ENCODE measurements at places on chromosomes 16 and 17.
A peak's percentile ranks its signal among the peaks of the same experiment; 100 is the strongest.

DNA sequence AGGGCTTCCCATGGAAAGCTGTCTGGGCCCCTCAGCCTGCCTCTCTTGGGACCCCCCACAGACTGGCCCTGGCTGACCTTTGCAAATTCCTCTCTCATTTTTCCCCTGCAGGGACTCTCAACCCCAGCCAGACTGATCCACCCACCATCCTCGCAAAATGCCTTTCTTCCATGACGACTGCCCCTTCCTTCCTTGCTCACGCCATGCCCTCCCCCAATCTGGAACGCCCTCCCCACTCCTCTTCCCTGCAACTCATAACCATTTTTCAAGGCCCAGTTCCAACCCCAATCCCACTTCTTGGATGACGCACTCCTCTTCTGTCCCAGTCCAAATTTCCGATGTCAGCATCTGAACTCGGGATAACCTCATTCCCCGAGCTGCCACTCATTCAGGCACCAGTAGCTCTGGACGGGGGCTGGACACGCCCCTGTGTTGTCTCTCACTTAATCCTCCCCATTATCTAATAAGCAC, 1.3 kb upstream of the DNAI2 start:
- no peak for DNase-seq

- DNase-seq, result no peak
Measured at GRCh38 chr17:44536090-44536953, 21.0 kb upstream of the FZD2 start.

- DNase-seq, result no peak
Measured at GRCh38 chr17:3282901-3283300, 15.3 kb downstream of the OR3A1 start.

DNA sequence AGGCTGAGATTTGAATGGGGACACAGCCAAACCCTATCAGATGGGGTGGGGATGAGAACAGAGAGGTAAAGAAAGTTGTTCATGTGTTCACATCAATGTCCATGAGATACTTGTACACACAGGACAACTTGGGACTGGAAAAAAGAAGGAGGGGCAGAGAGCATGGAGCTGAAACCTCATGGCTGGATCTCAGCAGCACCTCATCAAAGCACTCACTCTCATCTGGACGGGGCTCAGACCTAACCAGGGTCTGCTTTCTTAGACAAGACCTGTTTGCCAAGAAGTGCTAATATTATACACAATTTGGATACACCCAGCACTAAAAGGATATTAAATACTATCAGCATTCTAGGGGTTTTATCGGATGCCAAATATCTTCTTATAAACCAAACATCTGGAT, 399.8 kb downstream of the SLC39A11 start:
- DNase-seq, result no peak

- DNase-seq, result no peak
Measured at GRCh38 chr16:25040543-25040942, 25.4 kb upstream of the ARHGAP17 start.

DNA sequence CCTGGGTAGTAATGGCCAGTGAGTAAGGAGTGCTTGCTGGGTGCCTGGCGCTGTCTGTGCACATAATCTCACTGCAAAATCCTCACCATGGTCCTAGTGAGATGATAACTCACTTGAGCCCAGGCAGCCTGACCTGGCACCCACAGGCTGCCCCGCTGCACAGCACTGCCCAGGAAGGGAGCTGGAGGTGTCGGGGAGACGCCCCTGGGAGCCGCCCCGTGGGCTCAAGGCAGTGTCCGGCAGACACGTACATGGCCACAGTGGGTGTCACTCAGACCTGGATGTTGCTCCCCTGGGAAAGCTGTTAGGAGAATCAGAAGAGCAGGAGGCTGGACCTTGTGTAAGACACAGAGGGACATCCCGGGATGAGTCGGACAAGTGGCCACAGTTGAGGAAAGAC, 44.2 kb downstream of the BEAN1 start:
- DNase-seq, result no peak

GRCh38 chr16:88062341-88063210, 111.3 kb downstream of the BANP start:
- no peak for DNase-seq

DNA sequence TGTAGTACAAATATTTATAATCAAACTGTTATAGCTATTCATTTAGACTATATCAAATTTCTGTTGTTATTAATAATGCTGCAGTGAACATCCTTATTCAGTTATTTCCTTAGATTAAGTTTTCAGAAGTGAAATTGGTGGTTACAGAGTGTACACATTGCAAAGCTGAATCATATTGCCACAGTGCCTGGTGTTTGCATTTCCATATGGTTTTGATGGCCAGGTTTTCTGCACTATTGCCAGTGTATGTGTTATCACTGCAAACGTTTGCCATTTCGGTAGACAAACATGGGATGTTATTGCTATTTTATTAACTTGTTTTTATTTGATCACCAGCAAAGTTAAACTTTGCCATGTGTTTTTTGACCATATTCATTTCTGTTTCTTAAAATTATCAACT, 259.4 kb downstream of the CDH13 start:
- no peak for DNase-seq

DNA sequence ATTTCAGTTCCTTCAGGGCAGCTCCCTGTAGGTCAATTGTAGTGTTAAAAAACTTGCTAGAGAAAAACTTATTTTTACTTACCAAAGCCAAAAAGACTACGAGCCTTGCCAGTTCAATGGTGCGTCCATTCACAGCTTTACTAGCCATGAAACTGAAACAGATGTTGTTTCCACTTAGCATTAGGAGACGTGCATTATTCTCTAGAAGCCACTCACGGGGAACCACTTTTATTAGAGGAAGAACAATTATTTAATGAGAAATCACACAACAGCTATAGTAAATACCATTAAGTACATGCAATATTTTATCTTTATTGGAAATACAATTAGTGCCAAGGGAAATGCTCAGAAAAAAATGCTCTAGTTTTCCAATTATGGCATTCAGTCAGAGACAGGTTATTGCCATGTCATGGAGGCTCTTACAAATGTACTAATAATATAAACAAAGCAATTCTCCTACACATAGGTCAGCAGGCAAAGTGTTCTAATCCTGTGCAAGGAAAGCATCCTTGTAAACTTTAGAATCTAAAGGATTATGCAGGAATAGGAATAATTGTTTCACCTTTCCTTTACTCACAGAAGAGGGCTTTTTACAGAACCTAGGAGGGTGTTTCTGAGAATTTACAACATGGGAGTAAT, 17.4 kb downstream of the LASP1NB start:
- no peak for DNase-seq

DNA sequence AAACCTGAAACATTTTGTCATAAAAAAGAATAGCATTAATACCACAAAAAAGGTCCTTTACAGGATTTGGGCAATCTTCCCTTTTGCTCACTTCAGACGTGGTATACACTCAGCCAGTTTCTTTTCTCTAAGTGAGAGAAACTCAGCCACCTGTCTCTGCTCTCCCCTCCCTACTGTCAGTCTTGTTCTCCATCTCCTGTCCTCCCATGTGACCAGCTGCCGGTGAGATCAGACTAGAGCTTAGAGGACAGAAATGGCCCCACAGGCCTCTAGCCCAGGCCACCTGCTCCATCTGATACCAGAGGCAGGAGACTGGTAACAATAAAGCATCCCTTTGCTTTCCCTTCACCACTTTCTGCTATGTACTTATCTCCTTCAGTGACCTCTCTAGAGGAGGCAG, 34.9 kb downstream of the CMC2 start:
- DNase-seq, result no peak

GRCh38 chr16:67419931-67420330, 3.7 kb upstream of the ZDHHC1 start:
- DNase-seq, result no peak

DNA sequence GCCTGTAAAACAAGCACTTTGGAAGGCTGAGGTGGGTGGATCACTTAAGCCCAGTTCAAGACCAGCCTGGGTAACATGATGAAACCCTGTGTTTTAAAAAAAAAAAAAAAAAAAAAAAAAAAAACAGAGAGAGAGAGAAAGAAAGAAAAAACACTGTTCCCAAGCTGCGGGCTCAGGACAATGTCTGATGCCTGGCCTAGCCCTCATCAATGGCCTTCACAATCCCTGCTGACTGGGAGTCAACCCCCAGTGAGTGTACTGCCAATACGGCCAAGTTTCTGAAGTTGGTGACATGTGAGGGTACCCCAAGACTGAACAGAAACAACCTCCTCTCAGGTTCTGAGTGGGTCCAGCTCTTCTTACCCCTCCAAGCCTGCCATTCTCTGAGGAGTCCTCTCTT, 116.5 kb downstream of the ZNF778 start:
- DNase-seq, result no peak

- no peak for DNase-seq
Measured at GRCh38 chr16:19359556-19359955, 58.1 kb upstream of the TMC5 start.

- peak; percentile 81 for DNase-seq
Measured at GRCh38 chr16:31142109-31143010, 6.8 kb upstream of the PRSS8 start.

- peak; percentile 71 for DNase-seq
Measured at GRCh38 chr17:2435181-2435741, 34.4 kb upstream of the MNT start.

DNA sequence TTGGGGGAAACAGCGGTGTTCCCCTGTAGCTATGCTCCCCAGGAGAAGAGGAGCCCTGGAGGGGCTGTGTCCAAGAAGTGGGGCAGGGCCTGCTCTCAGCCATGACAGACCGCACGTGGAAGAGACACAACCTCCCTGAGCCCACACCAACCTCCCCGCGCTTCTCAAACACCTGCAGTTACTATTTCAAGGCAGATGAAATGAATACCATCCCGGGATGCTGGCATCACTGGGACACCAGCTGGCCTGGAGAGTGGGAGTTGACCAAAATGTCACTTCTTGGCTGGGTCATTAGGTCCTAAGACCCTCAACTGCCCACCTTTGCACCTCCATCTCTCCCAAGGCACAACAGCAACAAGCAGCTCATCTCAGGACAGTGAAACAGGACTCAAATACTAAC, 32.0 kb downstream of the SPHK1 start:
- DNase-seq, result no peak

GRCh38 chr17:48238933-48239602, 131.5 kb downstream of the SNX11 start:
- no peak for DNase-seq

DNA sequence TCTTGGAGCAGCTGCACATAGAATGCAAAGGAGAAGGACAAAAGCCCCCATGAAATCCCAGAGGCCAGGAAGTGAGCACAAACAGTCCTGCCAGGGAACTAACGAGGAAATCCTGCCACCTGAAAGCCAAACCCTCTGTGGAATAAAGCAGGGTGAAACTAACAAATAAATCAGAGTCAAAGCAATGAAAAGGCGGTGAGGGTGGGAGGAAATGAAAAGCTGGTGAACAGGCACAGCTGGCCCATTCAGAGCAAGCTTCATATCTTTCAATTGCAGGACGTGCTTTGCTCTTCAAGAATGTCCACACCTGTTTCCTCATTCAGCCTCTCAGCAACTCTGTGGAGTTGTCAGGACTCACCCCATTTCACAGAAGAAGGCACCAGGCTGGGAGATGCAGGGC, 108.1 kb downstream of the ABCC12 start:
- no peak for DNase-seq

DNA sequence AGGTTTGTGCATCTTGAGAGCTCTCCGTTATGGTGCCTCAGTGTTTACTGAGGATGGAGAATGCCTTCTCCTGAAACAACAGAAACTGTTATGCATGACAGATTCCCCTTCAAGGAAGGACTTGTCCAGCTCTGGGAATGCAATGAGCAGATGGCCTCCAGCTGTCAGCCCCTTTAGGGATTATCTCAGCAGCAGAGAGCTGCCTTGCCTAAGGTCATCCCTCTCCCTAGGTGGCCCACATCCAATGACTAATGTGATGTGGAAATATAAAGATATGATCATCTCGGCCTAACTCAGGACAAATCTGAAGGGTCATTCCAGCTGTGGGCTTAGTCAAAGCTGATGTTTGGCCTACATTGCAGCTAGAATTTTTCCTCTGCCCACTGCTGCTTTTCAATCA, 214.3 kb upstream of the N4BP1 start:
- no peak for DNase-seq

GRCh38 chr17:56838687-56839086, 4.7 kb downstream of the DGKE start:
- no peak for DNase-seq

DNA sequence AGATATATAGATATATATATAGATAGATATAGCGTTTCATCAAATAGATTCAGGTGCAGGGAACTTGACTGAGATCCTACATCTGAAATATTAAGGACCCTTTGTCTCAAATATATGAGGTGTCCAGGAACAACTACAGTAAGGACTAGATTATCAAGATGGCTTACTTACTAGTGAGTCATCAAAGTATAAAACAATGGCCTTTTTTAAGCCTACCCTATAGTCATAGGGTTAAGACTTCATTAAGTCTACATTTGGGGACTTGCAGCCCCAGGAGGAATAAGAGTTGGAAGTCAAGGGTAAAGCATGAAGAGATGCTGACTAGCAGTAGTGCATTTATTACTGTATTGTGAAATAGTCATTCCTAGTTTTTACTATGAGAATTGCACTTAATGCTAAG, 1023.4 kb downstream of the CDH11 start:
- no peak for DNase-seq

Measured in NCI-H187 (cell line).